ENCODE measurements at places on chromosomes 16 and 17.

- DNase-seq, result no peak
These were observed 63.5 kb upstream of the MED9 start for GRCh38 chr17:17413215-17413792.

DNA sequence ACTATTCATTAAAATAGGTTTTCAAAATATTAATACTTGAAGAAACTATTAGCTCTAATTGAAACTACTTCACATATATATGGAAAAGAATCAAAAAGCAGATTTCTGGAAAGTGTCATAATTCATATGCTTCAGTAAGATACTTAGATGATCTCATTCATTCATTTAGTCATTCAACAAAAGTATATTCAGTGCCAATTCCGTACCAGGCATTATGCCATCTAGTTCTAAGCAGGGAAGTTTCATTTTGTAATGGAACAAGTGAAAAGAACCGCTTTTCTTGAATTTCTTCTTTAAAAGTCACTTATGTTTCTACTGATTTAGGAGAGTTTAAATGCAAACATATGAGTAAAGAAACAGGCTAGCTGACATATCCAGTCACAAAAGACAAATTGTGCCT, 118.3 kb upstream of the FAM20A start:
- no peak for DNase-seq

GRCh38 chr17:8857919-8858318, 9.6 kb downstream of the PIK3R6 start:
- DNase-seq, result no peak

DNA sequence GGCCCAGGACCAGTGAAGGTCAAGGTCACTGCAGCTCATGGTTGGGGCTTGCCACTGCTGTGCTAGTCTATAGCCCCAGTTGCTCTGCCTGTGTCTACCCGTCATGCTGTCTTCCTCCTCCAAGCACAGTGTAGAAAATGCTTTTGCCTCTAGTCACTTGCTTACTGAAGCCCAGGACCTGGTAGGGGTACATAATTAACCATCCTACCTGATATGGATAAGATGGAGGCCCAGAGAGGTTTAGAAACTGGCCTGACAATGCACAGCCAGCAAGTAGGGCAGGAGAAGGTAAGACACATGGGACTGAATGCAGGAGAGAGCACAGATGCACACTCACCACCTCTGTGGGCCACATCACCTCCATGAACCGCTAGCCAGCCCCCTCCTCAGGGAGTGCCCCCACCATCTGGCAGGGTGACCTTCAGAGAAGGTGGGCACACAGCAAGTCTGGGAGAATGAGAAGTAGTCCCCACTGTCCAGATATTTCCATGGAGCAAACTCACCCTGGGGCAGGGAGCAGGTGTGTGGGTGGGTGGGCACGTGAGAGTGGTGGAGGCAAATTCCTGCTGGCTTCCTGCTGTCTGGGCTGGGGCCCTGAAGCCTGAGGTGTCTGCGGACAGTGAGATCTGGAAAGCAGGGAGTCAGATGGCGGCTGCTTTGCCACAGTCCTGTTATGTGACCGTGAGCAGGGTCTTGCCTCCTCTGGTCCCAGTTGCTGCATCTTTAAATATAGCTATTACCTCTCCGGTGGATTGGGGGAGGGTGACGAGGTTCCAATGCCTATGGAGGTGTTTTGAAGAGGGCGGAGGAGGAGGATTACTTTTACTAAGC, 1.0 kb downstream of the CX3CL1 start:
- DNase-seq, result no peak

DNA sequence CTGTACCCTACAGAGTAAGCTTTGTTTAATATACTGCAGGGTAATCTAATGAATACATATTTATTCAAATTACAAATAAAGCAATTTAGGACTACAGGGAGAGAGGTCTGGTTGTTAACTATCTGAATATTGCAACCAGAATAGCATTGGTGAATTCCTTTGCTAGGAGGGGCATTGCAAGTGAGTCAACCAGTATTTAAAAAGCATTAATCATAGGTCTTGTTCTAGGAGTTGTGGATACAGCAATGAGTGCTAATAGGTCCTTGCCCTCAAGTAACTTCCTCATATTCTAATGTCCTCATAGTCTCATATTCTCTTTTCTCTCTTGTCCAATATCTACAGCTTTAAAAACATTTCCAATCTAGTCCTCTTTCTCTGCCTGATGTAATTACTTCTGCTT, 531.4 kb downstream of the CDH11 start:
- no peak for DNase-seq

- no peak for DNase-seq
These were observed 30.6 kb downstream of the PITPNM3 start for GRCh38 chr17:6525731-6526130.

GRCh38 chr16:2337431-2338296, 2.9 kb downstream of the ABCA3 start:
- no peak for DNase-seq

- DNase-seq, result no peak
These were observed 182.8 kb upstream of the ELAC2 start for GRCh38 chr17:13200671-13201070.

DNA sequence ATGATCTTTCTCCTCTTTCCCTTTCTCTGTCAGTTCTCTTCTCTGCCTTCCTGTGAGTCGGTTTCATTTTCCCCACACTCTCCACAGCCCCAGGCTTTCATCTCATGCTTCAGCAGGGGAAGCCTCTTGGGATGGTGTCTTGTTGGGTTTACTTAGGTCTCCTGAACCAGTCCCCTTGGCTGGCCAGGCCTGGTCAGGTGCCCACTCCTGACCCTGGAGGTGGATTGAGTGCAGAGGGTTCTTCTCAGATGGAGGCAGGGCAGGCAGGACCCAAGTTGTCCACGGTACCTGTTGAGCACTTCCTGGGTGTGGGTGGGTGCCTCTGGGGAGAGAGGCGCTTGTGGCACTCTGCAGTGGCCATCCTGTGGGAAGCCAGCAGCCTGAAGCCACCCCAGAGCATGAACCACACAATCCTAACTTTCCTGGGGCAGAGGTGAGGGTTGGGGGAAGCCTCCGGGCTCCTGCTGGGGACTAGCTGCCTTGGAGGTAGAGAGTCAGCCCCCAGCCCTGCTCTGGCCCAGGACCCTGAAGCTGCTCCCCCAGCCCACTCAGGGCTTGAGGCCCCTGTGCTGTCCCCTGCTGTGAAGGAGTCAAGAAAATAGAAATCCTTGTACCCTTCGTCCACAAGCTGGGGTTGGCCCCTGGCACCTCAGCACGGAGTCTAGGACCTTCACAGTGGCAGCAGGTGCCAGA, 2.0 kb upstream of the RAP1GAP2 start:
- no peak for DNase-seq

DNA sequence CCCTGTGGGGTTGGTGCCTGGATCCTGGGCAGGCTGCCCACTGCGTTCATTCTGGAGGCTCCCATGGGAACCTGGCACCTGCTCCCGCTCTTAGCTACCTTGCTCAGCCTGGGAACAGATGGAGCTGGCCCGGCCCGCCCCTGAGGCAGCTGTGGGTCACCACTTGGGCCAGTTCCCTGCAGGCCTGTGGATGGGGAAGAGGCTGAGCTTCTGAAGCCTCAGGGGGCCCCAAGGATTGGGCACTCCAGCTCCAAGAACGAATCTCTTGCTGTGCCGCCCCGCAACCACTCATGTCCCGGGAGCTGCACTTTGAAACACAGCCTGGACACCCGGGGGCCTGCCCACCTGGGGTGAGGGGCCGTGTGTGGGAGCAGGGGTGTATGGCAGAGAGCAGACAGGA, 37.7 kb downstream of the BAHCC1 start:
- no peak for DNase-seq

DNA sequence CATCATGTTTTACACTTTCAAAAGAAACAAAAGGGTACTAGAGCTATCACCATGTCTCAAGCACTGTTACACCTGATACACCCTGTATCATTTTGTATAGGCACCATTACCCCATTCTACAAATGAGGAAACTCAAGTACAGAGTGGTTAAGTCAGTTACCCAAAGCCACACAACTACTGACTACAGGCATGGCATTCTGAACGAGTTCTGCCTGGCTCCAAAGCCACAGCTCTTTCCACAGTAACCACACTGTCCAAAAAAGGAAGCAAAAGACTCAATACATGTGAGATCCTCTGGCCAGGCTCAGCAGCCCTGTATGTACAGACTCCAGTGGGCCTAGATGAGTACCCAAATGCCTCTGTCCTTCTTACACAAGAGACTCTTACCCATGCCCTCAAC, 4.7 kb downstream of the DYNC1LI2 start:
- no peak for DNase-seq

DNA sequence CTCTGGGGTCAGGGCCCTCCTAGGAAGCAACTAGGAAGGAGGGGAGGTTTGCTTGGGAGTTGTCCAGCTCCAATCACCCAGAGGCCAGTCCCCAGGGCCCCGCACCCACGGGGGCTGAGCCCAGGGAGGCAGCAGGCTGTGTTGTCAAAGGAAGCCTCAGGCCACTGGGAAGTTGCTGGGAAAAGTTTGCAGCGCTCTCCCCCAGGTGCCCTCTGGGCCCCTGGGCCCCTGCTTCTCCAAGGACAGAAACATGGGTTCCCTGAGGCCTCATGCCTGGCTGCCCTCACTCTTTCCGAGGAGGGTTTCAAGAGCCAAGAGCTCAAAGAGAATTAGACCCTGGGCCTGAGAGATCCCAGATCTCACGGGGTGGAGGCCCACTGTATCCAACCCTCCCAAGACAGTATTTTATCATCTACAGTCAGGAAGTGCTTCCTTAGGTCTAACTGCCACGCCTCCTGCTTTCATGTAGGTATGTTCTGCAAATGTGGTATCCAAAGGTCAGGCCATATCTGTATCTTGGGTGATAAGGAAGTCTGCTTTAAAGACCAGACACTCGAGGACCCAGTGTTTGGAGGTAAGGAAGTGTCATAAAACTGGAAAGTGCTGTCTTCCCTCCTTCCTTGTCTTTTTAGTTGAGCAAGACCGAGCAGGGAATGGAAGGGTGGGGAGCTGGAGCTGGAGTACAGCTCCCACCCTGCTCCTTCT, 44.2 kb upstream of the ZNF423 start:
- DNase-seq, result no peak

GRCh38 chr17:73850426-73850825, 206.2 kb upstream of the SDK2 start:
- no peak for DNase-seq

DNA sequence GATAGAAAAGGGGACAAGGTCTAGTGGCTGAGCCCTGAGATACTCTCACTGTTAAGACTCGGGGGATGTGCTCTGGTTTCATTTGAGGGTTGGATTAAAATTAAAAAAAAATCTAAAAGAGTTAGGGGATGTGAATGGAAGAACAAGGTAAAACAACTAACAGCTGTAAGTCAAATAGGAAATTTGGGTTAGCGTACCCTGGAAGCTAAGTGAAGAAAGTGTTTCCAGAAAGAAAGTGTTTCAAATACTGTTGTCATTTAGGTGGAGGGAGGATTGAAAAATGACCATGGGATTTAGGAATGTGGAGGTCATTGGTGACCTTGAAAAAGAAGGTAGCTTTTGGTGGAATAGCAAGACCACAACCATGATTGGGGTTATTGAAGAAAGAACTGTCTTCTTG, 37.7 kb downstream of the PPM1D start:
- DNase-seq, result no peak

- DNase-seq, result no peak
These were observed 81.6 kb downstream of the CCDC182 start for GRCh38 chr17:57663326-57664070.

GRCh38 chr17:41982026-41982760, 15.6 kb downstream of the CNP start:
- no peak for DNase-seq

- DNase-seq, result no peak
These were observed 26.5 kb downstream of the MAP3K14 start for GRCh38 chr17:45290269-45290765.

- no peak for DNase-seq
These were observed 32.2 kb downstream of the ACTG1 start for GRCh38 chr17:81480140-81481072.

DNA sequence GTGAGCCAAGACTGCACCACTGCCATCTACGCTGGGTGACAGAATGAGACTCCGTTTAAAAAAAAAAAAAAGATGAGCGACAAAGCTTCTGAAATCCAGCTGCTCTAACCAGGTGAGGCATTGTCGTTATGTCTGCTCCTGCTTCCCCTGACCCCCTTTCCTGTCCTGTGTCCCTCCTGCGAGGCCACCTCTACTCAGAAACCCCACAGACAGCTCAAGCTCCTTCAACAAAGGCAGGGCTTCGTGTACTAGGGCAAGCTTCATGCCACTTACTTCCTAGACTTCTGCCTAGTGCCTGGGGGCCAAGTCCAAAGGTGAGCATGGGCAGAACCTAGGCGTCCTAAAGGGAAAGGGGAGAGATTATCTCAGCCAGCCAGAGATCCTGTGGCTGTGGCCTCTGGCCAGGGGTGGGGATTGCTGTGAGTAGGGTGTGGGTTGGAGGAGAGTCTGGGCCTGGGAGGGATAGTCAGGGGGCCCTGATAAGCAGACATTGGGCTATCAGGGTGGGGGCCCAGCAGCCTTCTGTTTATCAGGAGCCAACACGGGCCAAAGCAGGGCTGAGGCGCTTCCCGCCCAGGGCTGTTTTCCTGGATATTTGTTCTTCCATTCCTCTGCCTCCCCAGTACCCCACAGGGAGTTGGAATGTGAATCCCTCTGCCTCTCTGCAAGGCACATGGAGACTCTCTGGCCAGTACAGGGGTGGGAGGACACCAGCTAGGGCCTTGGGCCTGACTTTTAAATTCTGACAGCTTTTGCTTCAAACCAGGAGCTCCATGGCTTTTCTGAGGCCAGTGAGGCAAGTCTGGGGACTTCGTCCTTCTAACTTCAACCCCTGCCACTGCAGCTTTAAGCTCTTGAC, 10.4 kb downstream of the ERAL1 start:
- DNase-seq, result no peak

GRCh38 chr17:78249818-78250806, 18.7 kb downstream of the TMEM235 start:
- no peak for DNase-seq

GRCh38 chr17:37662353-37662752, 19.1 kb upstream of the DDX52 start:
- no peak for DNase-seq

DNA sequence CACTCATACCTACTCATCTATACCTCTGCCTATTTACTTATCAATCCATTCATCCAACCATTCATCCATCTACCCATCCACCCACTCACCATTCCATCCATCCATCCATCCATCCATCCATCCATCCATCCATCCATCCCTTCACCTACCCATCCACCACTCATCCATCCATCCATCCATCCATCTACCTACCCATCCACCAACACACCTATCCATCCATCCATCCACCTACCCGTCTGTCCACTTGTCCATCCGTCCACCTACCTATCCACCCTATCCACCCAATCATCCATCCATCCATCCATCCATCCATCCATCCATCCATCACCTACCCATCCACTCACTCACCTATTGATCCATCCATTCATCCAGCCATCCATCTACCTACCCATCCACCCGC, 235.7 kb downstream of the GSG1L start:
- DNase-seq, result no peak

DNA sequence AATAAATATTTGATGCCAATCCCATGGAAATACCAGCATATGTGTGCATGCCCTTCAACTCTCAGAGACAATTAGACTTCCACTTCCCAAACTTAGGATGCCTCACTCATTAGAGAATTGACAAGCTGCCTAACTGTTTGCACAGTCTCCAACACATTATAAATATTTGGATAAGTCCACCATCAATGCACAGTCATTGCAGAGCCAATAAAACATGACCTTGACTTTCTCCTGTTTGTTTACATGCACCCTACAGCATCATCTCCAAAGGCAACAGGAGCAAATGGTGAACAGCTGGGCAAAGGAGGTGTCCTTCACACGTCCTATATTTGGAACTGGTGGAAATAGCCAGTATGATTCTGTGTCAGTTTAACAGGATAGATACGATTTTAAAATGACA, 804.4 kb upstream of the RBFOX1 start:
- DNase-seq, result no peak

Measured in HFF-Myc (cell line).